GM23248 (cell line): ENCODE measurements at places on chromosomes 2 and 18. TPM values are rescaled to one million over a fixed set of nuclear protein-coding genes. Genes with fewer than 3 reads are reported as not detected.

- no peak for DNase-seq
Measured at GRCh38 chr2:9748577-9748976, 94.7 kb upstream of the TAF1B start.

- DNase-seq, result no peak
Measured at GRCh38 chr18:48821251-48821590, 129.5 kb downstream of the SMAD7 start.

DNA sequence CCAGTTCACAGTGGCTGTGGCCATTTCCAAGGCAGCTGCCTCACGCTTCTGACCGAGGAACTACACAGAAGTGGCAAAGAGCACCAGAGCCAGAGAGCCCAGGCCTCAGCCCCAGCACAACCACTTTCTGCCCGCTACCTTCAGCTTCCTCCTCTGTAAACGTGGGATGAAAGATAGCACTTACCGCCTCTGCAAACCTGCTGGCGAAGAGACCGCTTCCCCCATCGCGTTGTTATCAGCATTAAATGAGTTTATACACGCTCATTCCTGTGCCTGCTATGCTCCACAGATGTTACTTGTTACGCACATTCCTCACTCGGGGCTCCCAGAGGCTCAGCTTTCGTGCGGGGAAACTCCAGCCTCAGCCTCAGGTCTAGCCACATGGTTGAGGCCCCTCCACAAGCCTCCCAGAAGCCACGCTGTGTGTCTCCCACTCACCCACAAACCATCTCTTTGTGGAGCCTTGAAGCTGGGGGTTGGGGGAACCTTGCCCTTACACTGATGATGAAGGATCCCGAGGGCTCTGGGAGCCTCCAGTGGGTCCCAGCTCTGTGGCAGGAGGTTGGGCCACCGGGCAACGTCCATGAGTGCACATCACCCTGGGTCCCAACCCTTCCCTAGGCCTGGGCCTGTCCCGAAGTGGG lies 63.3 kb upstream of the SMAD7 start:
- DNase-seq, result no peak

DNA sequence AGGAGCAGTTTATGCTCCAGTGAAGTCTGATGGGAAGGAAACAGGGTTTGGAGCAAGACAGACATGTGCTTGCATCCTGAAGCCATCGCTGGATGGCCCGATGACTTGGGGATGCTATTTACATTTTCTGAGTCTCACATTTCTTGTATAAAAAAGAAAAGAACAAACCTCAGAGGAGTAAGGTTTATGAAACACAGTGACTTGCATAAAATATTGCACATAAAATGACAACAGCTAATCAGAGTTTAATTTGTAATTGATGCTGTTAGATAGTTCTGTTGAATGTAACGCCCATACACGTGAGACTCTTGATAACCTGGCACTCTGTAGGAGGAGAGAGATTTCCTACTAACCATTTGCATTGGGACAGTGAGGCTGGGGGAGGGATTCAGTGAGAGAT lies 16.5 kb downstream of the PRELID3A start:
- no peak for DNase-seq

- peak; percentile 99 for DNase-seq
Measured at GRCh38 chr2:191486584-191487320, 191.2 kb upstream of the NABP1 start.

TSPYL6 gene
- not detected in 2 replicates for total RNA-seq

- DNase-seq, result peak; percentile 37
Measured at GRCh38 chr18:22827216-22827615, 105.9 kb upstream of the RBBP8 start.

CCDC85A gene
- total RNA-seq, result 4.2 and 9.9 TPM in 2 replicates

SMYD1 gene
- total RNA-seq, result not detected in 2 replicates

GRCh38 chr2:171788316-171788993 lies 101.2 kb downstream of the DYNC1I2 start:
- DNase-seq, result no peak

DYNAP gene
- not detected in 2 replicates for total RNA-seq

DNA sequence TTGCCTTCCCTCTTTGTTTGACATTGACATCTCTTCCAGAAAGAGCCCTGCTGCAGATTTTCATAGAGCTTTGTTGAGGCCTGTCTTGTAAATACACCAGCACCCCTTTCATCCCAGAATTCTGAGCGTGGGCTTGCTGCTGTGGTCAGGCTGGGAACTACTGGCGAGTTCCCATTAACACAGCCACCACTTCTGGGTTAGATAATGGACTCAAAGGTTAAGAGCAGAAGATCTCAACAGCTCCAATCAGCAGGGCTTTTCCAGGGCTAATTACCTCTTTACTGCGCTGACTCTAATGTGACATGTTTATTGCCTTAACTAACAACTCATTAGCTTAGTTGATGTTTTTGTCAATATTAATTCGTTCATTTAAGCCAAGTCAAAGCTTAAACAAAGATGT lies 235.9 kb upstream of the BOD1L2 start:
- no peak for DNase-seq

MAP3K20 gene
- 55.0 and 57.3 TPM in 2 replicates for total RNA-seq

DNA sequence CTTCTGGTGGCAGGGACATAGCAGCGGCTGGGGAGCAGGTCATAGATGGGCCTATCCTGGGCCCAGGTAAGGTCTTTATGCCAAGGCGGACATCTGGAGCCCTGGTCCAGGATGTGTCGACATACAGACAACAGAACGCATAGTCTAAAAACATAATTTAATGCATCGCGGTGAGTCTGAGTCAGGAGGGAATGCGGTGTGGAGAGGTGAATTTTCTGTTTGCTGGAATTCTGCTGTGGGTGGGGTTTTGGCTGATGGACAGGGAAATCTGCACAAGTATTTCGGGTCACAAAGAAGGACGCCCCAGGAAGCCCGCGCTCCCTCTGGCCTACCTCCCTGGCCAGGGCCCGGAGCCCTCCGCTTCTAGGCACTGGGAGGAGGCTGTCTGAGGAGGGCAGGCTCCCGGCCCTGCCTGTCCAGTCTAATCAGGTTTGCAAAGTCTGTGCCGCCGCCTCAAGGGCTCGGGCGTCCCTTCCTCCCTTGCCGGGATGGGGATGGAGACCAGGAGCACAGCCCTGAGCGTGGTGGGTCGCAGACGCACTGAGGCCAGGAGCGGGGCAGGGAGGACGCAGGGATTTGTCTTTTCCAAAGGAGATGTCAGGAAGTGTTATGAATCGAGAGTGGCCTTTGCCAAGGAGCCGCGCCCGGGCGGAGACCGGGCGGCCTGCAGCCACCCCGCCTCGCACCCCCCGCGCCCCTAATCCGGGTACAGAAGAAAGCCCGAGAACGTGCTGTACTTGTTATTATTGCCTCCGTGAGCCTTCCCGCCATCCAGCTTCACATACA lies 2.3 kb downstream of the C1QL2 start:
- peak; percentile 11 for DNase-seq

DNA sequence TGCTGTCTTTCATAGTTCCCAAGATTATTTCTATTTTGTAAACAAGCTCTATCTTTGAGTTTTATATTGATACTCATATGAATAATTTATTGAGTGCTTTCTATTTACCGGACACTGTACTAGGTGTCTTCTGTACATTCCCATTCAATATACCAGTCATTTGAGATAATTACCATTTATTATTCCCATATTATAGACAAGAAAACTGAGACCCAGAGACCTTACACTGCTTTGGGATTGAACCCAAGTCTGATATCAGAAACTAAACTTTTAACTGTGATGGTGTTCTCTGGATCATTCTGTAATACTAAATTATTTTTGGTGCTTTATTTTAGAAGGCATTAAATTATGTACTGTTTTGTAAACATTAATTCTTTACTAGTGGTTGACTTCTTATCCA lies 17.3 kb downstream of the SPOPL start:
- DNase-seq, result no peak

BMP10 gene
- total RNA-seq, result not detected in 2 replicates

ABCG5 gene
- total RNA-seq, result not detected in 2 replicates

GRCh38 chr2:85865539-85866164 lies 23.1 kb downstream of the ST3GAL5 start:
- peak; percentile 23 for DNase-seq

DSG4 gene
- total RNA-seq, result not detected in 2 replicates

GRCh38 chr2:234298918-234299317 lies 198.0 kb downstream of the ARL4C start:
- no peak for DNase-seq

SERPINB10 gene
- not detected in 2 replicates for total RNA-seq

SULT1C2 gene
- total RNA-seq, result not detected in 2 replicates

PTMA gene
- 301 and 318 TPM in 2 replicates for total RNA-seq

DNA sequence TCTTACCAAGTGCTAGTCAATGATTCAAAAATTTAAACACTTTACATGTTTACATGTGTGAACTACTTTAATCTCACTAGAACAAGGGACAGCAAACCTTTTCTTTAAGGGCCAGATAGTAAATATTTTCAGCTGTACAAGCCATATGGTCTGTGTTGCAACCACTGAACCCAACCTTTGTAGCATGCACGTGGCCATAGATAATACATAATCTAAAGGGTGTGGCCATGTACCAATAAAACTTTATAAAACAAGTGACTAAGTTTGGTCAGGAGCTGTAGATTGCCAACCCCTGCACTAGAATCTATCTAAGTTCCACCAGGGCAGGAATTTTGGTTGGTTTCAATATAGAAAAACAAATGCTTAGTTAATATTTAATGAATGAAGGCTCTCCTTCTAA lies 18.4 kb upstream of the SPRED2 start:
- no peak for DNase-seq

DNA sequence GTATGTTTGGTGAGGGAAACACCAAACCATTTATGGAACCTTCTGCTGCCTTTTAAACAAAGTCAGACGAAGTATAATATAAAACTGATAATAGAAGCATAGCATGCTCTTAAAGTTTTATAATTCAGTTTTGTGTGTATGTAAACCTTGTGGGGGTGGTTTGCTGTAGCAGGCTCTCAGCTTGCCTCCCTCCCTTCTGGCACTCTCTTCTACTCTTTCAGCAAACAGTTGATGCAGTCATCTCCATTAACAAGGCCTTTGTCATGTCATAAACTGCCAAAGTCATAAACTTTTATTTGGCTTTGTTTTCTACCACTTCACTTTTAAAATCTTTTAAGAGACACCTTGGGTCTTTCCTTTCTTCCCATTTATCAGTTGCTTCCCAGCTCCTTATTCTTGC lies 448.2 kb upstream of the SETBP1 start:
- DNase-seq, result no peak

DNA sequence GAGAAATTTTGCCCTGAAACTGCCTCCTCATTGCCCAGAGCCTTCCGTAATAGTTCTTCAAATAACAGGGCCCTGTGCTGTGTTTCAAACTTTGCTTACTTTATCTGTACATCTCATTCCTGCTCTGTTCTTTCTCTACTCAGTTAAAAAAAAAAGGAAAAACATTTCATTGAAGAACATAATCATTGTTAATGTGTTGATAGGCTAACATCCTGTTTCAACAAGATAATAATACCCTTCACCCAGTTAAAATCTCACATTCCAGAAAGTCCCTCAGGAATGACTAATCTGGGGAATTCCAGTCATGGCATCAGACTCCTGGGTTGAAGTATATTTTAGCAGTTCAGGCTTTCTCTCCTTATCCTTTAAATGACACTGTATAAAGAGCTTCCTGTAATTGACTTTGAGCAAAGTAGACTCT lies 45.6 kb upstream of the ITGAV start:
- DNase-seq, result peak; percentile 84

DNA sequence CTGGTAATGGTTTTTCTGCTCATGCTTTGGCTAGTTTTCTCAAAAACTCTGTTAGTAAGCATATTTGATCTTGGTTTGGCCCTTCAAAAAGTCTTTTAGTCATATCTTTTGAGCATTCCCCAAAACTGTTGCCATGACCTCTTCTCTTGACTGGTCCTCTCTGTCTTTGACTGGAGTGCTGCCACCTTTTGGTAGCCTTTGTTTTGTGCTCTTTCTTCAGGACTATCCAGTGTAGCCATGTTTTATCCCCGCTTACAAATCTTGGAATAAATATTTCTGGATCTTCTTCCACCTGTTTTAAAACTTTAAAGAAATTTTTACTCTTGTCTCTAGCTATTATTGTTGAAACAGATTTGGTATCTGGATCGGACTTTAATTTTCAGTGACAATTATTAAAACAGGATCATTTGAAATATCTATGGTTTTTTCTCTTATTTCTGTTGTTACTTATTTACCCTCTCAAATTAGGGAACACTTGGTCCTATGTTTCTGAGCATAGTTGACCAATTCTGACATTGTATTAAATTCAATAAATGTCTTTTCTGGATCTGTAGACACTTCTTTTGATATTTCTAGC lies 965 bp upstream of the ELOA2 start:
- DNase-seq, result peak; percentile 72

DNA sequence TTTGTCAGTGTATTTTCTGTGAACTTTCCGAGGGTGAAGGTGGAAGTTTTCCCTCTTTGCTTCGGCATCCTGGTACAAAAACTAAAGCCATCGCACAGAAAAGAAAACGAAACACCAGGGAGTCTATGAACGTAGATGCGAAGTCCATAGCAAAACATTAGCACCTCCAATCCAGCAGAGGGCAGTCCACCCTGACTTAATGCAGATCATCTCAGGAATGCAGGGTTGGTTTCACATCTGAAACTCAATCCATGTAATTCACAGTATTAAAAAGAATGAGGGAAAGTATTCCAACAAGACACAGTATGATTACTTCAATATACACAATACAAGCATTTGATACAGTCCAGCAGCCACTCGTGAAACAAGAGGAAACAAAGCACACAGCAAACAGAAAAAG lies 70.8 kb downstream of the RTP5 start:
- peak; percentile 18 for DNase-seq

ASB18 gene
- not detected in 2 replicates for total RNA-seq

PLCL1 gene
- 2.3 TPM in 2 replicates for total RNA-seq

DNA sequence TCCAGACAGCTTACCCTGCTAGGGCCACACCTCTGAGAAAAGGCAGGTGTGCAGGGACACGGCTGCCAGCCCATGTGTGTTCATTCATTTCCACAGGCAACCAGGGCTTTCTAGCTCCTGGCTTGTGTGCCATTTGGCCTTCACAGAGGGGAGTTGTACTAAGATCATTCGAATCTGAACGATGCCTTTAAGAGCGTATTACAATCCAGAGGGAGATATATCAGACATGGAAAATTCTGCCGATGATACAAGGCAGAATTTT lies 64.2 kb upstream of the OTOF start:
- DNase-seq, result no peak

FANCL gene
- 10.4 and 15.0 TPM in 2 replicates for total RNA-seq

DNA sequence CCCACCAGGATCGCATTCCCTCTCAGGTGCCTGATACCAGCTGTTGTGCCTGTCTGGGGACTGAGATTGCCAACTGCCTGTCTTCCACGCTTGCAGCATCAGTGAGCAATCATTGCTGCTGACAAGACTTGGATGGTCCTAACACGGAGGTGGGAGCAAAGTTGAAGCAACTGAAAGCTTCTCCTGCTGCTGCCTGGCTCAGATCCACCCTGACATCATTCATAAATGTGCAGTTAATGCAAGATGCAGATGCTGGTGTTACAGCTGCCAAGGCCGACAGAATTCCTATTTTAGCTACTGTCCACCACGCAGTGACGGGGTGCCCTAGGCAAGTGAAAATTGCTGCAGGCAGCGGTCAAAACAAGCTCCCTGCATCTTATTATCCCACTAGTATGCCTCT lies 131.4 kb downstream of the VWC2L start:
- peak; percentile 35 for DNase-seq

GRCh38 chr2:70145144-70145490 lies 45.7 kb downstream of the C2orf42 start:
- DNase-seq, result no peak

TUBA4B gene
- not detected in 2 replicates for total RNA-seq

KCNJ3 gene
- not detected in 2 replicates for total RNA-seq

- no peak for DNase-seq
Measured at GRCh38 chr2:78870343-78870967, 155.0 kb upstream of the REG3G start.

GRCh38 chr2:137689549-137689948 lies 274.7 kb upstream of the HNMT start:
- no peak for DNase-seq
